Activated CD8-positive, alpha-beta memory T cell treated with anti-CD3 and anti-CD28 coated beads for 4 hours (primary cell): ENCODE measurements at places on chromosomes 3 and 15.

DNA sequence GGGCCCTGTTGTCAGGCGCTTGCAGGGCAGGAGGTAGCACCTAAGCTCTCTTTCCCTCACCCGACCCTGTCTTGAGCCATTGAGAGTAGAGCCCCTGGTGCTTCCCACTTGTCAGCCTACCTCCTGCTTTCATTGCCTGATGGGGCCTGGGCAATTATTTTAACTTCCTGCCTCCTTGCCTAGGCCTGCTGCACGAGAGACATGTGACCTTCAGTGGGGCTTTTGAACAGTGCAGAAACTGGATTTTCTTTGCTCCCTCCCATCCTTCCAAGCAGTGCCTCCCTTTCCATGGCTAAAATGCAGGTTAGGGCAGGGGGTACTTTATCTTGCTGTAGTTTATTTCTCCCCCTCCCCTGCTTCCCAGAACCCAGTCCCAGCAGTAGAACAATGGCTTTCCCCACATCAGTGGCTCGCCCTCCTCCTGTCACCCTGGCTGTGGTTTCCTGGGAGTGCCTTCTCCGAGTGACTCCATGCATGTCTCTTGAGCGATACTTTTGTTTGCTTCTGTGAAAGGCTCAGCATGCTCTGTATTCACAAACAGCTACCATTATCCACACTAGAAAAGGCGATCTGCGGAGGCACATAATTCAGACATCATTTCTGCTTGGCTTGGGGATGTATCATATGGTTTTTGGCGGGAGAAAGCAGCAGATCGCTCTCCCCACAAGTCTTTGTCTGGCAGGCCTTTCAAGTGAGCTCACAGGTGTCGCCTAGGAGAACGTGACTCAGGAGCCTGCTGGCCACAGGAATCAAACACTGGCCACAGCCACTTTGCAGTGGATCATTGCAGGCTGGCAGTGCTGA lies 24.1 kb downstream of the PDIA5 start:
- no peak for DNase-seq

DNA sequence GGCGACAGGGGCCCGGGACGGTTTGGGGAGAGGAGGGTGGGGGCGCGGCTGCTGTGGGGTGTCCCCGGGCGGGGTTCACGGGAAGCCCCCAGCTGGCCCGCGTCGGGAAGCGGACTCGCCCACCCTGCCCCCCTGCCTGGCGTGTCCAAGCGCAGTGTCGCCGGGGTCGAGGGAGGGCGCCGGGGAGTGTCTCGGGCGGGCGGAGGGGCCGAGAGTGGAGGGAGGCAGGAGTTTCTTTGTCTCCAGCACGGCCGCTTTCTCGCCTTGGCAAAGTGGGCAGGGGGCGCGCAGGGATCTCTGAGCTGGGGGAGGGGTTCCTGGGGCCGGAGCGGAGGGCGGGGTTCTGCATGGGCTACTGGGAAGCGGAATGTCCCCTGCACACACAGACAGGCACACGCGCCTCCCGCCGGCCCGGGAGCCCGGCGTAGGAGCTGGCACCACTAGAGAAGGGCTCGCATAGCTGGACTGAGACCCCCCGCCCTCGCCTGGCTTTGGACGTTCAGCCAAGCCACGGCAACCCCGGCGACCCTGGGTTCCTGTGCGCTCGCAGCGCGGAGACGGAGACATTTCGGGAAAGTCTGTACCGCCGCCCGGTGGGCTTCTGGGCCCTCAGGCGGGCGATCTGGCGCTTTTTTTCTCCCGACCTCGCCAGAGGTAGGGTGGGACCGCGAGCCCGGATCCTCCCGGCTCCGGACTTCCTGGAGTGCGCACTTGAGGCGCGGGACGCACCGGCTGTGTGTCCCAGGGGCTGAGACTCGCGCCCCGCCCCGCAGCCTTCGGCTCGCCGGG lies 822 bp downstream of the ST8SIA2 start:
- no peak for DNase-seq

DNA sequence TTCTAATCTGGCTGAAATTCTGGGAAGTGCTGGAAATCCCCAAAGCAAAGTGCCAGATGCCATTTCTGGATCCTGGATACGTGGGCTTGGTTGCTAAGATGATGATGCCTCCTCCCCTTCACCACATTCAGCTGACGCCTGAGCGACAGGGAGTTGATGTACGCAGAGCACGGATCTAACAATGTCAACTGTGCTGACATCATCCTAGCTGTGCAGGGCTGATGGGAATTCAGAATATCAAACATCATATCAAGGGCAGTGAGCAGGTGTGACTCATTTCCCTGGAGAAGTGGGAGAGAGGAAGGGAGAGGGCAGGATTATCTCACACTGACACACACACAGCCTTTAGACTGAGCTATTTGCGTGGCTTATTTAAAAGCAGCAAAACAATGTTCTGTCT lies 92.6 kb upstream of the ZBTB20 start:
- no peak for DNase-seq

- DNase-seq, result no peak
Observed at GRCh38 chr3:69320871-69321271, 65.0 kb downstream of the FRMD4B start.

DNA sequence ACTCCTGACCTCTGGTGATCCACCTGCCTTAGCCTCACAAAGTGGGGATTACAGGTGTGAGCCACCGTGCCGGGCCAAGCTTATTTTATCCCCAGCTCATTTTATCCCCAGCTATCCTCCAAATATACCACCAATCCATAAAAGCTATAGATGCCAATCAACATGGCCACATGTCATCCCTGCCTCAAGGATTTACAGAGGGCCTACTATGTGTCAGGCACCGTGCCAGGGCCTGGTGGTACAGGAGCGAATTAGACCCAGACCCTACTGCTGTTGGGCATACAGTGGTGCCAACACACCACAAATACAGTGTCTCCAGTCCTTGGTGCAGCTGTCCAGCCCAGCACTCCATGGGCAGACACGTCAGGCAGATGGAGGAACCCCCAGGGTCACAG lies 73.4 kb downstream of the SCN5A start:
- no peak for DNase-seq

GRCh38 chr15:66842710-66843441 lies 140.8 kb downstream of the SMAD6 start:
- DNase-seq, result no peak

DNA sequence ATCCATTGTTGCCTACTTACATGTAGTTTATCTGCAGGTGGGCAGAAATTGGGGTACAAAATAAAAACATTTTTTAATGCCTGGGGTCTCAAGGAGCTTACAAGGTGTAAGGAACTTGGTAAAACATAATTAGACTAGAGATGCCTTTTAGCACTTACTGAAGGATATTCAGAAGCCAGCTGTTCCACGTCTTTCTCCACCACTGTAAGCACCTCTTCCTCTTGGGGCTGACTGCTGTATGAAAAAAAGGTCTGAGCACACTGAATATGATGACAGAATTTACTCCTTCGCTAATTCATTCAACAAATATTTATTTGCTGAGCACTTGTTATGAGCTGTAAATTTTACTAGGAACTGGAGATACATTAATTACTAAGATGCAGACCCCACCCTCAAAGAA lies 539.1 kb downstream of the UNC13C start:
- DNase-seq, result no peak

DNA sequence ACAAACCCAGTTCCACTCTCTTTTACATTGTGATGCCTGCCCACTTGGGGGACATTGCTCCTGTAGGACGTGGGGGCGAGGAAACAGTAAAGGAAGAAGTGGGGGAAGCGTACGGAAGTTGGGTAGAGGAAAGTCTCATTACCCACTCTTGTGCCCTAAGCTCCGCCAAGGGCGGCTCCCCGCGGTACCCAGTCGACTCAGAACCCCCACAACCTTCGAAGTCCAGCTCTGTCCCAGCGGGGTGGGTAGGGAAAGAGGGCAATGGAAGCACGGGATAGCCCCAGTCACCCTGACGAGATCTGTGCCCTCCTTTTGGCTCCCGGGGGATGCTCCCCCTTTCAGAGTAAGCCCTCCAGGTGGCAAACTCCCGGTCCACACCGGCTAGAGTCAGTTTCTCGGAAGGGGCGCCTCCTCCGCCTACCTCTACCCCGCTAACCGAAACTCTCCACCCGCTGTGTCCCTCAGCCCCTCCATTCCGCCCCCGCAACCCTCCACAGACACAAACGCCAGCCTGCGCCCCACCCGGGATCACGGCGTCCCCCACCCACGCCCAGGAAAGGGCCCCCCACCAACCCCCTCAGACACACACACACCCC lies 527 bp downstream of the CSNK1G1 start:
- peak; percentile 36 for DNase-seq

- no peak for DNase-seq
Observed at GRCh38 chr3:51139616-51140015, 245.5 kb upstream of the MANF start.

DNA sequence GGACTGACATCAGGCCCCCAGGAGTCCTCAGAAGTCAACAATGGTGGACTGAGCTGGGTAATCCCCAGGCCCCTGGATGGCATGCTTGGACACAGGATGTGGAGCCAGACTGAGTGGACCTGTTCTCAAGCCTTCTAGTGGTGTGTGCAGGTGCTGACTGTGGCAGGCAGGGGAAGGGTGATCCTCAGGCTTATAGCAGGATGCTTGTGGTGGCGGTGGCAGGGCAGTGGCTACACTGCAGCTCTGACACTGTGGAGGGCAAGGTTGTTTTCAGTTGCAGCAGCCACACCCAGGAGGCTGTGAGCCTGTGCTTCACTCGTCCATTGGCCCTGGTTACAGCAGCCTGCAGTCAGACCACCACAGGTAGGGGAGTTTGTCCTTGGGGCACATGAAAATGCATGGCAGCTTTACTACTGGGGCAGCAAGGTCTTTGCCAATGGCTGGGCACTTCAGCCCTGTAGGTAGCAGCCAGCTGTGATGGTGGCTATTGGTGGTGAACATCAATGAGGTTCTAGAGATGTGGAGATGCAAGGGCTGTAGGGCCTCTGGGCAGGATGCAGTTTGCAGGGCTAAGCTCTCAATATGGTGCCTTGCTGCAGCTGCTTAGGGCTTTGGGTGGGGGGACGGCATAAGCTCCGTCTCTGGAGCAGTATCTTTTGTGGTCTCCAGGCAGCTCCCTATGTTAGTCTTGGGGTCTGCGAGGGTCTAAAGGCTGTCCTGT lies 17.5 kb upstream of the MYO5A start:
- DNase-seq, result no peak

DNA sequence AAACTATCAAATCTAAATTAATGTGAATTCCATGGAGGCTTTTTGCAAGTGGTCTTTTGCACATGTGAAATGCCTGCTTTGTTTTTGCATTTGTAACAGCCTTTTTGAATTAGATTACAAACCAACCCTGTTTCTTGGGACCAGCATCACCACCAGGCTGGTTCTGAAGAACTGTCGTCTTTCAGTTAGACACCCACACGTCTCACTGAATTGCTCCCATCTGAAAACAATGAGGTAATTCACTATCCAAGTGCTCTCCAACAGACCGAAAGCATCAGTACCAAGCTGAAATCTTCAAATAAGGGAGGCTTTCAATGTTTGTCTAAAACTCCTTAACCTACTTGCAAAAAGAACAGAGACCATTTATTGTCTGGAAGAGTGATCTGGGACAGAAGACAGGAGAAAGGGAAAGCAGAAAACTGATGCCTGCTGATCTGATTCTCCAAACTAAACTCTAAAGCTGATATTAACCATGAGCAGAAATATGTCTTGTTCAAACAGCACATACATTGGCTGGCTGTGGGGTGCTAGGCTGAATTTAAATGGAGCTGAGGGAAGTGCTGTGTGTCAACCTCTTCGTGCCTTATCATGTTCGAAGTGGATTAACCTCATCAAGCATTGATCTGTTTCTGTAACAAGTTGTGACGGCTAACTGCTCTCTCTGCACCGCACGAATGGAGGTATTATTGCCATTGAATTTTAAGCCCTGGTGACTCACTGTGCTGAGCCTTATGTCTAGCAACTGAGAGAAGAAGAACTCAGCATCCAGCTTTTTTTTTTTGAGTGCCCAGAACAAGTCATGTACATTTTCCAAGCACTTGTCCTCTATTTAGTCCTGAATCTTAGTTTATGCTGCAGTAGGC lies 213.7 kb upstream of the P2RY1 start:
- no peak for DNase-seq

DNA sequence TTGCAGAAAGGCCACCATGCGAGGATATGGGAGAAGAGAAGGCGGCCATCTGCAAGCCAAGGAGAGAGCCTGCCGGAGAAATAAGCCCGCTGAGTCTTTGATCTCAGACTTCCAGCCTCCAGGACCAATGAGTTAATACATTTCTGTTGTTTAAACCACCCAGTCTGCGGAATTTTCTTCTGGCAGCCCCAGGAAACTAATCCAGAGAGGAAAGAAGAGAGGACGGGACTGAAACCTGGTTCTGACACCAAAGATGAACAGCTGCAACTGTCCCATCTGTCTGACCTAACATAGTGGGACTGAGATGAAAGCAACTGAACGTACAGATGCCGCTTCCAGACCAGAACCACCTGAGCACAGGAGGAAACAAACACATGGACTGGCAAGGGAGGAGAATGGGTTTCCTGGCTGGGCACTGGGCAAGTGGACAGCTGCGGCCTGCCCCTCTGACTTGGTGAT lies 32.3 kb downstream of the VGLL4 start:
- no peak for DNase-seq

DNA sequence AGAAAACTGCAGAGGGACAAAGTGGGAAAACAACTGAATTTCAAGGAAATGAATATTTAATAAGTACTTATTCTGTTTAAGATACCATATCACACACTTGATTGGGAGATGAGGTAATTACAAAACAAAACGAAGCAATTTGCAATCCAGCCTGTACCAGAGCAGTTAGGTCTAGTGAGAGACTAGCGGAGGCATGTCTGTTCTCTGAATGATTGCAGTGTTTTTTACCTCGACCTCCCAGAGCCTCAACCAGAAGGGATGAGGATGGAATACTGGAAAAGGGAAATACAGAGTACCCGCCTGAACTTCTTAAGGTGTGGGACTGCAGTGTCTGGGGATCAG lies 59.5 kb downstream of the PIK3CB start:
- DNase-seq, result no peak

DNA sequence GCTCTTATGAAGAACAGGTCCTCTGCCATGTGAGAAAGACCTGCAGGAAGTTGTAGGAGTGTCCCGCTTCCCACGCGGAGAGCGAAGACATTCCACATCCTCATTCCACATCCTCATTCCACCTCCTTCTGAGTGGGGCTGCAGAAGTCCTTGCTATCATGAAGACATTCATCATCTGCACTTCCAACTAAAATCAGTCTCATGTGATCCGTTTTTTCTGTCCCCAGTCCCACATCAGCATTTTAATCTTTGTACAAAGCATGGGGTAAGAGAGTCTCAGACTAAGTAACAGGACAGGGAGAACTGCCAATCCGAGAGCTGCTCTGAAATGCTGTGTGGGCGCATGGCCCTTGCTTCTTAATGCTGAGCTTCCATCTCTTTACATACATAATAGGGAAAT lies 227.2 kb downstream of the RSRC1 start:
- DNase-seq, result no peak
